ENCODE measurements at places on chromosomes 16 and 17.
A peak's percentile ranks its signal among the peaks of the same experiment; 100 is the strongest.

- H3K4me3 ChIP-seq, result no peak overlapping the region
- H3K4me1 ChIP-seq, result peaks cover 3% of the 10 kb centered on the region
- no peak for DNase-seq
- no peaks in the 10 kb centered on the region for H3K36me3 ChIP-seq
- peaks cover 10% of the 10 kb centered on the region for H3K27me3 ChIP-seq
These were observed 1.1 kb downstream of the CDH15 start for GRCh38 chr16:89172528-89173173.

GRCh38 chr17:4980644-4981216 lies 6.7 kb downstream of the CAMTA2 start:
- H3K27me3 ChIP-seq, result peaks cover 11% of the 10 kb centered on the region
- peaks cover 38% of the 10 kb centered on the region for H3K36me3 ChIP-seq
- H3K4me1 ChIP-seq, result peaks cover 11% of the 10 kb centered on the region
- peak; percentile 69 for DNase-seq
- H3K4me3 ChIP-seq, result peak overlapping the region; percentile 74

DNA sequence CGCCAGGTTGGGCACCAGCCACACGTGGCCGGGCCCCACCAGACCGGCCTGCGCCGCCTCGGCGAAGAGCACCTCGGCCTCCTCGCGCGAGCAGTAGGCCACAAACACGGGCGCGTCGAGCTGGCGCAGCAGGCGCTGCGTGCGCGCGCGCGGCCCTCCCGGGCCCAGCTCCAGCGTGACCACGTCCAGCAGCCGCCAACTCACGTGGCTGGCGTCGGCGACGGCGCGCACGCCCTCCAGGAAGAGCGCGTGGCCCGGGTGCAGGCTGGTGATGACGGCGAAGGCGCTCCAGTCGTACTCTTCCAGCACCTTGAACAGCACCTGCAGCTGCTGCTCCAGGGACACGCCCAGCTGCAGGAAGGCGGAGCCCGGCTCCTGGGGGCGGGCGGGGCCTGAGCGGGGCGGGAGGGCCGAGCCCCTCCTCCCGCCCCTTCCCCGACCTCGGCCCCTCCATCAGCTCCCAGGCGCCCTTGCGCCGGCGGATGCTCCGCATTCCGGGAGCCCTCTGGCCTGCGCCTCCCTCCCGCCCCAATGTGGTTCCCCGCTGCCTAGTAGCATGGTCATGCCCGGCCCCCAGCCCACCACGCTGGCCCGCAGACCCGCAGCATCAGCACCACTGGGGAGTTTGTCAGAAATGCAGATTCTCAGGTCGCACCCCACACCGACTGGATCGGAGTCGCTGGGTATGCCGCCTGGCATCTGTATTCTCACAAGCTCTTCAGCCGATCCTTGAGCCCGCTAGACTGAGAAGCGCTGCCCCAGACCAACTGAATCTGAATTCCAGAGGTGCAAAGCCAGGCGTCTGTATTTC lies 7.2 kb downstream of the GRIN2C start:
- peaks cover 27% of the 10 kb centered on the region for H3K27me3 ChIP-seq
- H3K27ac ChIP-seq, result no peak overlapping the region
- peak; percentile 46 for DNase-seq
- H3K36me3 ChIP-seq, result peaks cover 9% of the 10 kb centered on the region

- H3K27ac ChIP-seq, result no peak overlapping the region
- peaks cover 17% of the 10 kb centered on the region for H3K4me1 ChIP-seq
- H3K4me3 ChIP-seq, result no peak overlapping the region
- DNase-seq, result no peak
- H3K27me3 ChIP-seq, result peaks cover 12% of the 10 kb centered on the region
These were observed 2.9 kb upstream of the KCNH6 start for GRCh38 chr17:63519972-63520882.

DNA sequence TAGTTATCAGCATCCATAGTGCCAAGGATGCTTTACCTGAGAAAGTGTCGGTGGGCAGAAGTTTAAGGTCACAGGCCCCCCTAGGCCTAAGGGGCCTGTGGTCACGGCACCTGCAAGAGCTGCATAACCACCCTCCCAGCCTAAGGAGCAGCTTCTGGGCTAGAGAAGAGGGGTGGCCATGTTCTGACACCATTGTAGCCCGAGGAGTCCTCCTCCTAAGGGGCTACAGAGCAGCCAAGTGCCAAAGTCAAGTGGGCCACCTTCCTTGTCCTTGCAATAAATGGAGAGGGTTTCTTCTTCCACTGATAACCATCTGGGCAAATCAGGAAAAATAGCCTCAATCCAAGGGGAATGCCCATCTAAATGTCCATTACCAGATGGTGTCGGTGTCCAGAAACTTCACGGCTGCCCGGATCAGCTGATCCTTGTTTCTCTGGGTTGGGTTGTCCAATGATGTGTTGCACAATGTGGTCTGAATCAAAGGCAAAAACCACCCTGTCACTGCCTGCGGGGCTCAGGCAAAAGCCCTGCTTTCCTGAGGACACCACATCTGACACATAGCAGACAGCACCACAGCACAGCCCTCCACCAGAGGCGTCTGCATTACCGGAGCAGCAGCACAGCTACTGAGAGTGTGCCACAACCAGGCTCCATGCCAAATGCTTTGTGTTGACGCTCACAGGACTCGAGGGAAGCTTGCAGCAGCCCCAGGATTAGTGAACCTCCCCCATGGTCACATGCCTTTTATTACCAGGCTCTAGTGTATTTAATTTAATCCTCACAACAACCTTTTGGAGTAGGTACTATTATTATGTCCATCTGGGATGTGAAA lies 12.8 kb downstream of the ATPAF2 start:
- no peak overlapping the region for H3K4me3 ChIP-seq
- H3K36me3 ChIP-seq, result no peaks in the 10 kb centered on the region
- peaks cover 4% of the 10 kb centered on the region for H3K4me1 ChIP-seq

- no peak overlapping the region for H3K27ac ChIP-seq
- H3K4me1 ChIP-seq, result peaks cover 28% of the 10 kb centered on the region
- no peak overlapping the region for H3K4me3 ChIP-seq
- peaks cover 6% of the 10 kb centered on the region for H3K27me3 ChIP-seq
- DNase-seq, result no peak
These were observed 8.2 kb upstream of the ATP2C2 start for GRCh38 chr16:84360170-84360569.

DNA sequence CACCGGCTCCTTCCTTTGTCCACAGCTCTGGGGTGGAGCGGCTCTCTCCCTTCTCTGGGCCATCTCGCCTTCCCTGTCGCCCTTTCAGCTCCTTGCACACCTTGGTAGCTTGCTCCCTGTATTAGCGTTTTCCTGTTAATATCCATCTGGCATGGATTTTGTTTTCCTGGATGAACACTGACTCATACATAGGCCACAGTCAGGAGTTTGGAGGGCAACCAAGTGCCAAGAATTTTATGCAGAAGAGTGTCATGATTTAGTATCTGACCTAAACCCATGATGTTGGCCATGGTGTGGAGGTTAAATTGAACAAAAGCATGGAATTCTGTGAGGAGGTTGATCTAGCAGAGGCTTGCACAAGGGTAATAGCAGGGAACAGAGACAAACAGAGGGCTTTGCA lies 180.9 kb downstream of the AIPL1 start:
- H3K36me3 ChIP-seq, result no peaks in the 10 kb centered on the region
- no peak overlapping the region for H3K27ac ChIP-seq
- H3K4me3 ChIP-seq, result no peak overlapping the region
- H3K27me3 ChIP-seq, result no peaks in the 10 kb centered on the region
- H3K4me1 ChIP-seq, result peaks cover 21% of the 10 kb centered on the region

GRCh38 chr17:58575511-58575910 lies 61.1 kb upstream of the MTMR4 start:
- no peak overlapping the region for H3K4me3 ChIP-seq
- peaks cover 2% of the 10 kb centered on the region for H3K27me3 ChIP-seq
- no peak overlapping the region for H3K27ac ChIP-seq
- no peak for DNase-seq
- no peaks in the 10 kb centered on the region for H3K4me1 ChIP-seq

GRCh38 chr17:75105126-75106080 lies 4.4 kb upstream of the ARMC7 start:
- peak overlapping the region; percentile 97 for H3K27ac ChIP-seq
- H3K4me3 ChIP-seq, result peak overlapping the region; percentile 79
- peaks cover 52% of the 10 kb centered on the region for H3K4me1 ChIP-seq
- DNase-seq, result peak; percentile 83

DNA sequence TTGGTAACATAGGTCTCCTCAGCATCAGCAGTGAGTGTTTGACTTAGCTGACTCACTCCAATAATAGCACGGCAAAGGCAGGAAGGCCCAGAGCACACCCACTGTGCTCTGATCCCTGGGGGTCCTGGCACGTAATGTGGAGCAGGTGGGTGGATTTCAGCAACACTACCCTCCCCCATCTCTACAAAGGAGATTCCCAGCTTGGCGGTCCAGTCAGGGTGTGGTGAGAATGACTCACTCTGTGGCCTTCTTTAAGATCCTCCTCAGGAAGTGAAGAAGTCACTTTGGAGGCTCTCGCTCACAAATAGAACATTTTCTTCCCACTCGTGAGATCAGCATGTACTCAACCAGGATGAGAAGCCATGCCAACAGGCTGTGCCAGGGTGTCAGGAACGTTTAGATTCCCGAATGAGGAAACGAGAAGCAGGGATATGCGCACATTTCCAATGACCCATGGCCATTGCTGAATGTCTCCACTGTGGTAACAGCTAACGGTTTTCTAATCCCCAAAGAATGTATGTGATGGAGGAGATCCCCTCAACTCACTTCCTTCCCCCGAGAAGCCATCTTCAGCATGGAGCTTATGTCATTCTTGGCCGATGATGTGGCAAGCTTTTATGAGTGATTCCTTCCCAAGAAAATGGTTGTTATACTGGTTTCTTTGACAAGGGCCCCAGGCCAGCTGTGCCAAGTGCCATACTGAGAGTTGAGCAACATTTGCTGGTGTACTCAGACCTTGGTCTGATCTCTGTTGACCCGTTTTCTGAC lies 365.2 kb downstream of the C16orf95 start:
- H3K27me3 ChIP-seq, result peaks cover 6% of the 10 kb centered on the region
- DNase-seq, result no peak
- no peak overlapping the region for H3K27ac ChIP-seq
- H3K36me3 ChIP-seq, result no peaks in the 10 kb centered on the region
- H3K4me1 ChIP-seq, result peaks cover 41% of the 10 kb centered on the region
- H3K4me3 ChIP-seq, result no peak overlapping the region

GRCh38 chr16:58116081-58116480 lies 13.1 kb downstream of the CFAP20 start:
- H3K27ac ChIP-seq, result peak overlapping the region; percentile 87
- H3K4me1 ChIP-seq, result peaks cover 48% of the 10 kb centered on the region
- H3K36me3 ChIP-seq, result peaks cover 38% of the 10 kb centered on the region
- DNase-seq, result no peak
- H3K27me3 ChIP-seq, result peaks cover 7% of the 10 kb centered on the region

DNA sequence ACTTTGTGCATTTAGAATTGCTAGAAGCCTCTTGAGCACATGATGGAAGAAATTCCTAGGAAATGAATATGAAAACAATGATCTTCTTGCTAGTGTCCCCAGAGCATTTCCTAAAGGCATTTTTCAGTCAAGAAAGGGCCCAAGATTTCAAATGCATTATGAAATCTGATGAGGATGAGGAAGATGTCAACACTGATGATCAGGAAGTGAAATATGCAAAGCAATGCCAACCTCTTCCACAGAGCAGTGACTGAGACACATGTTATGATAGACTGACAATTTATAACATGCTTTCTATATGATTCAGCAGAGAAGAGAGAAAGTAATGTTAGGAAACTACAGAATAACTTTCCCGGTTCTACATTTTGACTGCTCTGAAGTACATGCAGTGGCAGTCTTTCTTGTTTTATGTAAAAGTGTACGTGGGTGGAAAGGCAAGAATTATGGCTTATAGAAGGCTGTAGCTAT lies 859.1 kb upstream of the GOT2 start:
- H3K36me3 ChIP-seq, result no peaks in the 10 kb centered on the region
- no peak overlapping the region for H3K4me3 ChIP-seq
- no peaks in the 10 kb centered on the region for H3K27me3 ChIP-seq
- no peaks in the 10 kb centered on the region for H3K4me1 ChIP-seq
- DNase-seq, result no peak

DNA sequence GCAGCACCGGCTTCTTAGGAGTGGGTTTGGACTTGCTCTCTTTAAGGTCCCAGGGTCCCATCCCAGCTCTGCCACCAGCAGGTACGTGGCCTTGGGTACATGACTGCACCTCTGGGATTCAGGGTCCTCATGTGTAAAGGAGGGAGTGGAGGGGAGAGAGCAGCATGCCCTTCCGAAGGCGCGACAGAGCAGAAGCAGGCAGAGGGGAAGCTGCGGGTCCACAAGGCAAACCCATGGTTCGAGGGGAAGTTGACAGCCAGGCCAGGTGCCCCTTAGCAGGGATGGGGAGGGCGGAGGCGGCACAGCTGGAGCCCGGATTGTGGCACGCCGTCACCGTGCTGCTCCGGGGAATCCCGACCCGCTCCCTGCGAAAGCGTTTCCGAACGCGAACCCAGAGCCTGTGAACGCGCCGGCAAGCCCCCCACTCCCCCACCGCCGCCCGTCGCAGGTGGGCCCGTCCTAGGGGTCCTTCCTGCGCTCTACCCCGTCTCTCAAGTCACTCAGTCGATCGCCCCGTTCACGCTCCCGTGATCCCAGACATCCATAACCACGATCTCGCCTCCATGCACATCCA lies 4.1 kb upstream of the TBX2 start:
- no peak overlapping the region for H3K4me3 ChIP-seq
- H3K27ac ChIP-seq, result peak overlapping the region; percentile 36
- H3K36me3 ChIP-seq, result peaks cover 21% of the 10 kb centered on the region
- peaks cover 22% of the 10 kb centered on the region for H3K4me1 ChIP-seq

DNA sequence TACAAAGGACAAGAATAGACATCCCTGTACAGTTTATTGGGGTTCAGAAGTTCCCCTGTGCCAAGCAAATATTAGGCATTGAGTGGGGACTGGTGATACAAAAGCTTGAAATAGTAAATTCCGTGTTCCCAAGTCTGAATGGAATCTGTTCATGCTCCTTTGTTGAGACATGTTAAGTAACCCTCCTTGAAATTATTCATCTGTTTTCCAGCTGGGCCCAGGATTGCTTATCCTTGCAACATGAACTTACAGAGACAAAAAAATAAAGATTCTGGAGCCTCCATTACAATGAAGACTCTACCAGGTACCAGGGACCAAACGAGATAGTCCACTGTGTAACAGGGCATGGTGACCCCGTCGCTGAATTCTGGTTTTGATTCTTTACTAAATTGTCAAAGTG lies 6.1 kb upstream of the CCL8 start:
- H3K4me1 ChIP-seq, result no peaks in the 10 kb centered on the region
- H3K36me3 ChIP-seq, result no peaks in the 10 kb centered on the region
- H3K4me3 ChIP-seq, result no peak overlapping the region
- no peak for DNase-seq
- H3K27me3 ChIP-seq, result no peaks in the 10 kb centered on the region

DNA sequence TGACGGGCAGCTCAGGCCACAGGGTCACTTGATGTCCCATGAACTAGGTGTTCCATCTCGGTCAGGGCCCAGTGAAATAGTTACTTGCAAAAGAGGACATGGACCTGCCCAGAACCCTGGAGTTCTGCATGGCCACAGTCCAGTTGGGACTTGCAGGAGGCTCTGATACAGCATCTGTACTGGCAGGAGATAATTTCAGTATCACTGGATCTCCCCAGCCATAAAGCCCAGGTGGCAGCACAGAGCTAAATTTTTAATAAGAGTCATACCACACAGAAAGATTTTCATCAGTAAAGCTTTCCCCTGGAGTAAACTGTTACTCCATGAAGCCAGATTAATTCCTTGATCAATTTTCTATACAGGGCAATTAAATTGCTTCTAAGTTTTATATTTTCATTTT lies 18.0 kb upstream of the SLC16A5 start:
- DNase-seq, result no peak
- H3K27ac ChIP-seq, result no peak overlapping the region
- H3K4me3 ChIP-seq, result no peak overlapping the region
- peaks cover 7% of the 10 kb centered on the region for H3K4me1 ChIP-seq
- H3K36me3 ChIP-seq, result no peaks in the 10 kb centered on the region

Measured in endothelial cell (in vitro differentiated cells).